NCI-H1417 (cell line): ENCODE measurements at places on chromosomes 2 and 18.

GRCh38 chr2:200795028-200795440, 16.7 kb upstream of the BZW1 start:
- no peak for DNase-seq

GRCh38 chr18:64436111-64436510, 287.2 kb upstream of the LINC00305 start:
- DNase-seq: no peak

DNA sequence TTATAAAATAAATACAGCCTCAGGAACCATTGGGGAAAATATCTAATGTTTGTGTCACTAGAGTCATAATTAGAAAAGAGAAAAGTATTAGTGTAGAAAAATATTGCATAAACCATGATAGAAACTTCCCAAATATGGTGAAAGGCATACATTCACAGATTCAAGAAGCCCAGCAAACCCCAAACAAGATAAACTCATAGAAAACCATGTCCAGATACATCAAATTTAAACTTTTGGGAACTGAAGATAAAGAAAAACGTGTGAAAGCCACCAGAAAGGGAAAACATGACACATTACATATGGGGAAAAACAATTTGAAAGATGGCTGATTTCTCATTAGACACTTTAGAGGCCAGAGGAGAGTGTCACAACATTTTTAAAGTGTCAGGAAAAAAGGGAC, 236.5 kb upstream of the FN1 start:
- no peak for DNase-seq

DNA sequence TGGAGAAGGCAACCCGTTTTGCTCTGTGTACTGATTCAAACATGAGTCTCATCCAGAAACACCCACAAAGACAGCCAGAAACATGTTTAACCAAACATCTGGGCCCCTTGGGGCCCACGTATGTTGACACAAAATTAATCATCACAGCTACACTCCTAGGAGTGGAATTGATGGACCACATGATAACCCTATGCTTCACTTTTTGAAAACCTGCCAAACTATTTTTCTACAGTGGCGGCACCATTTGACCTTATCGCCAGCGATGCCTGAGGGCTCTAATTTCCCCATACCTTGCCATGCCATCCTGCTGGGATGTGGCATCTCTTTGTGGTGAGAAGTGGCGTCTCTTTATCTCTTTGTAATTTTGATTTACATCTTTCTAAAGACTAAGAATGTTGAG, 38.5 kb downstream of the PSMG2 start:
- peak; percentile 68 for DNase-seq

DNA sequence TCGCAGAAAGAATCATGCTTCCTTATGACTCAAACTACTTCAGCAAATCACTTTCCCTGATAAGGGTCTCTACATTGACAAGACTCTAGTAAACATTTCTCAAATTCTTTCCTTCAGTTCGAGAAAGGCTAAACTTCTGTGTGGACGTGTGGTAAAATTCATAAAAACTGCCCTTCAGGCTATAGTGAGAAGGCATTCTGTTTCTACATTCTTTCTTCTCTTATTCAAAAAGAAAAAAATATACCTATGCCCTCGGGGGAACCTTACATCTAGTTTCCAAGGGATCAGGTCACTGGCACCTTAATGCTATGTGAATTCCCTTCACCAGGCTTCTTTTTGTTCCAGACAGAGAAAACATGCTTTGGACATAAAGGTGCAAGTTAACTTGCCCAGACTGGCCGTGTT, 4.9 kb downstream of the VIT start:
- DNase-seq: no peak

GRCh38 chr2:39546937-39547336, 109.9 kb upstream of the MAP4K3 start:
- no peak for DNase-seq

GRCh38 chr2:85867556-85868292, 21.1 kb downstream of the ST3GAL5 start:
- no peak for DNase-seq

DNA sequence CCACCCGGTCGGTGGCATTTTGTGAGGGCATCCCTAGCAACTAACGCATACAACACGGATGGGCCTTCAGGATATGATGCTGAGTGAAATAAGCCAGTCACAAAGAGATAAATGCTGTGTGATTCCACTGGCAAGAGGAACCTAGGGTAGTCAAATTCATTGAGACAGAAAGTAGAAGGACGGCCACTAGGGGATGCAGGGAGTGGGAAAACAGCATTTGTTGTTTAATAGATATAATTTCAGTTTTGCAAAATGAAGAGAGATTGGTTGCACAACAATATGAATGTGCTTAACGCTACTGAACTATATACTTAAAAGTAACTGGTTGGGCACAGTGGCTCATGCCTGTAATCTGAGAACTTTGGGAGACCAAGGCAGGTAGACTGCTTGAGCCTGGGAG, 112.9 kb downstream of the AFF3 start:
- no peak for DNase-seq

GRCh38 chr2:98547092-98547790, 61.1 kb downstream of the COA5 start:
- no peak for DNase-seq

- DNase-seq: no peak
These were observed 143.6 kb upstream of the AGAP1 start for GRCh38 chr2:235350234-235350633.

GRCh38 chr2:197803033-197803444, 1.4 kb upstream of the PLCL1 start:
- peak; percentile 45 for DNase-seq

- DNase-seq: no peak
These were observed 72.5 kb downstream of the RIF1 start for GRCh38 chr2:151482171-151482725.

DNA sequence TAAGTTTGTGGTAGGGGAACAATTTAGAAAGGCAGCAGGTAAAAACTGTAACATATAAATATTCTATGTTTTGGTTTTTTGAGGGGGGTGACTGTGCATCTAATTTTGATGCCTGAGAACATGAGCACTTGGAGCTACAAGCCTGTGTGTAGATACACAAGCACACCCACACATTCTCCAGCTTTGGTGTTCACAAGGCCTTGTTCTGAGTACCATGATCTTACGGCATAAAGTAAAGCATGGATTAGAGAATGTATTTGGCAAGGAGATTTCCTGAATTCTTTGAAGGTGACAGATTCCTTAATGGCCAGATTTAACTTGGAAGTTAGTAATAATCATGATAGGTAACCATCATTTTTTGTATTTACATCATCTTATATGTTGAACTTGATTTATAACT, 42.7 kb downstream of the MAP3K20 start:
- no peak for DNase-seq

DNA sequence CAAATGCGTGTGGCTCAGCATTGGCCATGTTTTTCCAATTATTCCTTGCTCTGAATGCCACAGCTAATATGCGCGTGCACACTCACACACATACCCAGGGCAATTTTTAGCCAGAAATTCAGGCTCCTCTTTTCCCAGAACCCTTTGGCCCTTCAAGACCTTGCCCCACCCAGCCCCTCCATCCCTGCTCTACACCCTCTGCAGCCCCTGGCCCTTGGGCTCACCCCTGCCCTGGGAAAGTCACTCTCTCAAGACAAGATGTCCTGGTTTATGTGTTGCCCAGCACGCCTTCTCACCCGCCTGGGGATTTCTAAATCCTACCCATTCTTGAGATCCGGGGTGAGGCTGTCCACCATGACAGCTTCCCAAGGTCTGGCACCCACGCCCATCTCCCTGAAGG, 319.7 kb downstream of the CYP26B1 start:
- DNase-seq: no peak

- DNase-seq: no peak
These were observed 134.5 kb upstream of the PKDCC start for GRCh38 chr2:41913311-41913710.

DNA sequence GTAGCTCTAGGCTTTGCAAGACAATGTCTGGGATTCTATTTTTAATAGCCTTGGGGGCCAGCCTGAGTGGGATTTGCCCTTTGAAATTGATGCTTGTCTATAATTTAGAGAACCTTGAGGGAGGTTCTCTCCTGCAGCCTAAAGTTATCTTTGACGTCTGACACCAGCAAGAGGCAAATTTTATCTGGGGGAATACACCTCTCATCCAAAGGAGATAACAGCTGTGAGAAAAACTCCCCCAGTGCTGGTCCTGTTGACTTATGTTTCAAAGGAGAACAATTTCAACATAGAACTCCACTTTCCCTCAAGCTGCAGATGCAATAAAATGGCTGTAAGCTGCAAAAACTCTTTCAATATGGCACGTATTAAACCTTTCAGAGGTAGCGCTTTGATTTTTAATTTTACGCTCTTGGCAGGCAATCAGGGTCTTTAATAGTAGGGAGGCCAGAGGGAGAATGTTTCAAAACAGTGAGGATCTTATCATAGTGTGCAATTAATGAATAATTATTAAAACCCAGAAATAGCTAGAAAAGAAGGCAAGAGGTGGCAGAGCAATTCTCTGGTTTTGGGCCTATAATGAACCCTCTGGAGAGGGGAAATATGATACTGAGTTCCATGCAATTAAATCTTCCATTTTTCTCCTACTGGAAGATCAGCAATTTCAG, 62.4 kb downstream of the LYPD1 start:
- DNase-seq: no peak

- no peak for DNase-seq
These were observed 89.0 kb downstream of the INSIG2 start for GRCh38 chr2:118177318-118177717.

GRCh38 chr2:104852090-104852666, 1.7 kb upstream of the POU3F3 start:
- DNase-seq: peak; percentile 60

- DNase-seq: no peak
These were observed 528.4 kb upstream of the SYT4 start for GRCh38 chr18:43805646-43806194.
